Amniotic stem cell (primary cell): ENCODE measurements at places on chromosomes 3 and 15.
A peak's percentile ranks its signal among the peaks of the same experiment; 100 is the strongest.

GRCh38 chr3:69160525-69160924, 38.1 kb upstream of the LMOD3 start:
- DNase-seq: no peak

GRCh38 chr3:61561374-61562041, at the start of gene PTPRG:
Gene PTPRG (plus strand): TSS chr3:61561571. CDS start chr3:61562288, 717 bp downstream.
- DNase-seq: peak; percentile 86

DNA sequence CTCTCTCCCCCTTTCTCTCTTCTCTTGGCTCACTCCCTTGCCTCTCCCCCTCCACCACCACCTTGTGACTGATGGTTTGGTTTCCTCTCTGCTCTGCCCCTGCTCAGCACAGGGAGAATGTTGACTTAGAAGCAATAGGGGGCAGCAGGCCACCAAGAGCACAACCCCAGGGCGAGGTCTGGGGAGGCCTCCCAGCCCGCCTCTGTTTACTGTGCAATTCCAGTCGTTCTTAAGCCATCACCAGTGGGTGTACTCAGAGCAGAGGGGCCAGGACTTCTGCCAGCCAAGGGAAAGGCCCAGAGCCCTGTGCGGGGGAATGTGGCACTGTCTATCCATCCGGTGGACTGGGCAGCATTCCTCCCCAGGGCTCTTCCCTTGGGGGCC, 5.7 kb upstream of the APEH start:
- DNase-seq: no peak

GRCh38 chr3:57791245-57791644, 35.1 kb downstream of the SLMAP start:
- no peak for DNase-seq

GRCh38 chr3:38828681-38829080, 12.7 kb upstream of the SCN10A start:
- DNase-seq: no peak

DNA sequence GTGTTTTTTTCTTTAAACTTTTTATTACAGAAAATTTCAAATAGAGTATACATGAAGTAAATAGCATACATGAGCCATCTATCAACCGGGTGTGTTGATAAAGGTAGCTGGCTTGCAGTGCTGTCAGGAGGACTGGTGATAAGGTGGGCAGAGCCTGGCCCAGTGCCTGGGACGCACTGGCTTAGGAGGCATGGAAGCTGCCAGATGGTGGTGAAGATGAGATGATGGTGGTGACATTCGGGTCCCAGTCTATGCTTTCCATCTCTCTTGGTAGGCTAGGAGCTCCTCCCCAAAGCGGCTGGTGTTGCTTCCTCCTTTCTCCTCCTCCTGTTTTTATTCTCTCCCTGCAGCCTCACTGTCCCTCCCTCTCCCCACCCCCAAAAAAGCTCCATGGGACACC, 101.7 kb downstream of the ADCY5 start:
- no peak for DNase-seq

- DNase-seq: peak; percentile 25
These were observed 534.5 kb upstream of the TBL1XR1 start for GRCh38 chr3:177731644-177732268.

GRCh38 chr3:169668072-169668956, 4.8 kb upstream of the MECOM start:
- no peak for DNase-seq

- DNase-seq: no peak
These were observed 156.7 kb downstream of the DIPK2A start for GRCh38 chr3:144128108-144128892.

DNA sequence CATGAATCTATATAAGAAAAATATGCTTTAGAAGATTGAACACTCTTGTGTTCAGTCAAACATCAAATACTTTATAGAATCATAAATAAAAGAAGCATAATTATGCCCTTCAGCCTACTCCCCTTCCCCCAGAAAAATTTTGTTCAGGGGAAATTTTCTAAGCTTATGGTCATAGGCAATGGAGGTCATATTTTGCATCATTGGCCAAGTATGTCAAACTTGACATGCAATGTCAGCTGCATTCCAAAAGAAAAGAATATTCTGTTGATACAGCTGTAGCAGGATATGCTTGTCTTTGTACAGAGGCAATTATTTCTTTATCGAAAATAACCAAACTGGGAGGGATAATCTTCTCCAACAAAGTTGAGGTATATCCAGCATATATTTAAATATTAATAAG, 328.2 kb downstream of the ZIC1 start:
- no peak for DNase-seq

DNA sequence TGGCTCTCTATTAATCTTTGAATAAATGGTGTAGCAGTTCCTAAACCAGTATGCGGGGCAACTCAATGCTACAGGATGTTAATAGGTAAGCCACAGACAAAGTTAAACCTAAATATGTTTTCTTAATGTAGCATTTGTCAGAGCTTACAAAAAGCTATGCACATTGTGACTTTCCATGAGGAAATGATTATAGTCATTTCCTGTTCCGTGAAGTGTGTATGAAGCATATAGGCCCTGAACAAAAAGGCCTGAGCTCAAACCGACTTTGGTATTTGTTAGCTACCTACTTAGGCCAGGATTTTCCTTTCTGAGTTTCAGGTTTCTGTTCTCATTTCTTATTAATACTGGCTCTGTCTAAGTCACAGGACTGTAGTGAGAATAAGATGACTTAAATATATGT, 14.2 kb downstream of the ZNF80 start:
- no peak for DNase-seq

GRCh38 chr3:55246033-55246432, 241.1 kb downstream of the WNT5A start:
- no peak for DNase-seq

- DNase-seq: no peak
These were observed 211.9 kb upstream of the GOLGA6L4 start for GRCh38 chr15:84023636-84024035.
